Spleen (tissue), 13 donors: ENCODE measurements at places on chromosomes 5 and 9. TPM values are rescaled to one million over a fixed set of nuclear protein-coding genes. Genes with fewer than 3 reads are reported as not detected.
A peak's percentile ranks its signal among the peaks of the same experiment; 100 is the strongest.

The LHFPL2 gene
- 9.0 TPM for total RNA-seq

DNA sequence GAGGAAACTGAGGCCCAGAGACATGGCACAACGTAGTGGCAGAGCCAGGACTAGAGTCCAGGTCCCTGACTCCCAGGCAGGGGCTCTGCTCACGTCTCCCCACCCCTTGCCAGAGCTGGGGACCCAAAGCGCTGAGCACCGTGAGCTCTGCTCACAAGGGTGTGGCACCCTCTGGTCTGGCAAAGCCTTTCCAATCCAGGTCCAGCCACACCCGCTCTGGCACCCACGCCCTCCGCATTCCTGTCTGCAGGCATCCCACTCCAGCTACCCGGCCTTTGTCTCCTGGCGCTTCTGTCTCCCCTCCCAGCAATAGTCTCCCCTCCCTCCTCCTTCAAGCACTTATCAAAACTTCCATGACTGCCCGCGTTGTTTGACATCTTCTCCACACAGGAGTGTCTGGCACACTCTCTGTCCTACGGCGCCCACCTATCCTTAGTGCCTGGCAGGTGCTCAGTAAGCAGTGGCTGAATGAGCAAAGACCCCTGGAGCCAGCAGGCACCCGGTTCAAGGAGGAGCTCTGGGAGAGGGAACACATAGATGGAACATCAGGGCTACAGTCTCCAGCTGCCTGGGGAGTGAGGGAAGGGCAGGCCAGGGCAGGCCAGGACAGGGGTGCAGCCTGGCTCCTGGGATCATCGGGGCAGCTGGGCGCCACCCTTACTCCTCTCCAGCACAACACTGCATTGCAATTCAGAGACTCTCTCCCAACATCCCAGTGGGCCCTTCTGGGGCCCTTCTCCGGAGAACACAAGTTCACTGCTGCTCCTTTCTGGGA is 12.0 kb downstream of the HIGD2A start:
- DNase-seq, result peak; percentile 55

GRCh38 chr9:129336601-129337331 is 158.7 kb upstream of the IER5L start:
- peak; percentile 87 for DNase-seq

DNA sequence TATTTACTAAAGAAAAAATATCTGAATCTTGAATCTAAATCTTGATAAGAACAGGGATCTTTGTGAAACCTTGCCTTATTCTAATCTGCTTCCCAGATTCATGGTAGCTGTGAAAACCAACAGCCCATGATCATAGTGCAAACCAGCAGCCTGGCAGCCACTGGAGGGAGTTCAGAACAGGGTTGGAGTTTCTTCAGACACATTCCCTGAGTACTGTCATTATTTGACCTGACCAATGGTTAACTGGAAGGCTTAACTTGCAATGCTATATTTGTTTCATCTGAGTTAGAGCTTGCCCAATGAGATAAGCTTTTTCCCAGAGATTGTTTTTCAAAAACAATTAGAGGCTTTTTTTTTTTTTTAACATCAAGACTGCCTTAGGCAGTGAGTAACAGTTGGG is 47.8 kb downstream of the LOX start:
- no peak for DNase-seq

The ANXA2R gene
- total RNA-seq, result 13.6 TPM

DNA sequence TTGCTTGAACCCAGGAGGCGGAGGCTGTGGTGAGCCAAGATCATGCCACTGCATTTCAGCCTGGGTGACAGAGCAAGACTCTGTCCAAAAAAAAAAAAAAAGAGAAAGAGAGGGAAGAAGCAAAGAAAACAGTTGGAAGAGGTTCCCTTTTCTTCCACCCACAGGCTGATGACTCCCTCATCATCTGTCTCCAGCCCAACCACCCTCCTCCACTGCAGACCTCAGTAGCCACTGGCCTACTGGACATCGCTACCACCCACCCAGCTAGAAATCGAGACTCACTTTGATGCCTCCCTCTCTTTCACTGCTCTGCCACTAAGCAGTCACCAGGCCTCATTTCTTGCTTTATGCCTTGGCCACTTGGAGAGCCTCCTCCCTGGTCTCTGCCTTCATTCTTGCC is 71.2 kb downstream of the NIPSNAP3B start:
- no peak for DNase-seq

GRCh38 chr9:19554529-19554928 is 145.7 kb downstream of the ACER2 start:
- no peak for DNase-seq

DNA sequence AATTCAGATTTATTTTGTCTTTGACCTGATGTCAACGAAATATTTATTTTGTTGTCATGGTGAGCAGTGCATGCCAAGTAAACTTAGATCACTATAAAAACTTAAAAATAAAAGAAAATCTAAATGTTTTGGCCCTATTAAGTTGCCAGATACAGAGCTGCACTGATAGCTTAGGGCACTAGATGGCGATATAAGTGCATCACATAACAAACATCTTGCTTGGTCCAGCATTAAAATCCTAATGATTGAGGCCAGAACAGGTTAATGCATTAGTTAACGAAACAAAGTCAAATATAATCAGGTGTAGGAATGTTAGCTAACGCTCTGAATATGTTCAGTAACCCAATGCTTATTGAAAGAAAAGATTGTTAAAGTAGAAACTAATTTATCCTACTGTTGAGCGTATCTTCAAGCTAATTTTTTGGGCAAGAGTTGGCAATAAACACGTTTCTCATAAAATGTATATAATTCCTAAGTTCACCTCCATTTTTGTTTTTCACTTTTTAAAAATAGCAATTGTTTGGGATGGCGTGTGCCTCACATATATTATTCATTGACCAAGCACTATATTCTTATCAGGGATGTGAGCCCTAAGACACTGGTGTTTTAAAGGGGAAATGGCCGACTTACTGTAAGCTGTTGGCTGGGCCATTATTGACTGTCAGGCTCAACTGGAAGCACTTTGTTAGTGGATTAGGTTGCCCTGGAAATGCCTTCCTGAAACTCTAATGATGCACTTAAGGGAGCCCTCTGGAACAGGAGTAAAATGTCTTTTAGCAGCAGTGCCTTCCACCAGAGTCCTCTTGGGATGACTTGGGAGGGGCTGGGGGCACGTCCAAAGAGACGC is 33.3 kb downstream of the KCTD16 start:
- no peak for DNase-seq

DNA sequence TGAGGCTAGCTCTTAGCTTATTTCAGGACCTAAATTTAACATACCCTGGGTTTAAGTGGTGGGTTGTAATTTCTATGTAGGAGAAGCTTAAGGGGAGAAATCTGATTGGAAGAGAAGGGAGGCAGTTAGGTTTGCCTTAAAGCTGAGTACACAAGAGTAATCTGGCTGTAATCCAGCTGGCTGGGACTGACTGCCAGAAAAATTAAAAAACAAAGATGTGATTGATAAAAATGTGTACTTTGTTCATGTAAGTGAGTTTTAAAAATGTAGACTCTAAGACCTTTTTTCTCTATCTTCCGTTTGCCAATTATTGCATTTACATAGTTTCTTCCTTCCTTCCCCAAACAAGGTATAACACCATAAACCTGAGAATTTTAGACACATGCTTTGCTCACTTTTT is 17.5 kb upstream of the MSMP start:
- DNase-seq, result no peak

DNA sequence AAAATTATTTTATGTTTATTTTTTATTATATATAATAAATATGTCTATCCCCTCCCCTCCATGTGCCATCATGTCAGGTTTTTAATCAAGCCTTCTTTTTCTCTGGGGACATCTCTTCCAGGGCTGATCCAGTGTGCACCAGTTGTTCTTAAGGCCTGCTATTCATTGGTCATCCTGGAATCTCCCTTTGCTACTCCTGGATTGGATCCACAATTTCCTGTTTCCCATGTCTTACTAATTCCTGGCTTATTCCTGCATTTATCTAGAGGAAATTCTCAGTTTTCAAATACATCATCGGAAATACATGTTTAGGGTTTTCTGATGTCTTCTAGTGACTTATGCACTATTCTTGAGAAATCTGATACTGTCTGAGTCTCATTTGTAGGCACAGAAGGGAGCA is 56.8 kb downstream of the ANGPTL2 start:
- no peak for DNase-seq

DNA sequence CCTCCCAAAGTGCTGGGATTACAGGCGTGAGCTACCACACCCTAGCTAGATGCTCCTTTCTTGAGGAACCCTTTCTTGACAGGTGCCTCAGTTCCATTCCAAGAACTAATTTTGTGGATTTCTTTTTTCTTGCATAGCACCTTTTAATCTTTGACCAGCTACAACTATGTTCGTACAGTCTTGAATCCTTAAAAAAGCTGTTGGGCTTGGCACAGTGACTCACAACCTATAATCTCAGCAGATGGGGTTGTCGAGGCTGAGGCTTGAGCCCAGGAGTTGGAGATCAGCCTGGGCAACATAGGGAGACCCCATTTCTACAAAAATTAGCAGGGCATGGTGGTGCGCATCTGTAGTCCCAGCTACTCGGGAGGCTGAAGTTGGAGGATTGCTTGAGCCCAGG is 1.3 kb upstream of the ZER1 start:
- no peak for DNase-seq

DNA sequence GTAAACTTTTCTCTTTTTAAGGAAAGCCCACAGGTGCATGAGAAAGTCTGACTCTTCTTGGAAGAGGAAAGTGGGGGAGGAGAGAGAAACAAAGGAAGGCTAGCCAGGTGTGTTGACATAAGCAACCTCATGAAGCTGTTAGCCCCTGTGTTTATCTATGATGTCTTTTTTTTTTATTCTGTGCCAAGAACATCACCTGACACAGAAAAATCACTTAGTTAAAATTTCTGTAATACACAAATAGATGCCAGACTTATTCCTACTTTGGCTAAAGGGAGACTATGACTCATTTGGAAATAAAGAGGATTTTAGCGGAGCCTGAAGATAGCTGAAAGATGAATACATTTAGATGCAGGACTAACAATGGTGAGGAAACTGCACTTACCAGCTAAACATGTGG is 58.3 kb downstream of the BAAT start:
- DNase-seq, result no peak

GRCh38 chr5:33848554-33848953 is 43.2 kb downstream of the ADAMTS12 start:
- DNase-seq, result no peak

The ANKRD31 gene
- 0.17 TPM for total RNA-seq

GRCh38 chr9:112367465-112367864 is 12.4 kb upstream of the HSDL2 start:
- no peak for DNase-seq

The PLAC8L1 gene
- total RNA-seq, result not detected

DNA sequence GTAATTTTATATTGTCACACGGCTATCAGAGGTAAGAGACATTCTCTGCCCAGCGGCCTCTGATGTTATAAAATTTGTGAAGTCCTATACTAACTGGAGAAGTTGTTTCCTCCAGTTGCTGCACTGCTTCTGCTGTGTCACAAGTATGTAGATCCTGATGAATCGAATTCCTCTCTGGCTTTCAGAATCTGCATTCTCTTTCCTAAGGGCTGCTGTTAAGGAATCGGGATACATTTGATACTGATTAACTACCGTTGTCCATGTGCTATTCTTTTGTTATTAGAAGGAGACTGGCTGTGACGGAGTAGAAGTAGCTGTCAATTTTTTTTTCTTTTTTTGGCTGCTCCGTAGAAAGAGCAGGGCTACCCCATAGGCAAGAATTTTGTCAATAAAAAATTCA is 81.7 kb upstream of the LRRC70 start:
- DNase-seq, result no peak

The CEP72 gene
- total RNA-seq, result 9.3 TPM

DNA sequence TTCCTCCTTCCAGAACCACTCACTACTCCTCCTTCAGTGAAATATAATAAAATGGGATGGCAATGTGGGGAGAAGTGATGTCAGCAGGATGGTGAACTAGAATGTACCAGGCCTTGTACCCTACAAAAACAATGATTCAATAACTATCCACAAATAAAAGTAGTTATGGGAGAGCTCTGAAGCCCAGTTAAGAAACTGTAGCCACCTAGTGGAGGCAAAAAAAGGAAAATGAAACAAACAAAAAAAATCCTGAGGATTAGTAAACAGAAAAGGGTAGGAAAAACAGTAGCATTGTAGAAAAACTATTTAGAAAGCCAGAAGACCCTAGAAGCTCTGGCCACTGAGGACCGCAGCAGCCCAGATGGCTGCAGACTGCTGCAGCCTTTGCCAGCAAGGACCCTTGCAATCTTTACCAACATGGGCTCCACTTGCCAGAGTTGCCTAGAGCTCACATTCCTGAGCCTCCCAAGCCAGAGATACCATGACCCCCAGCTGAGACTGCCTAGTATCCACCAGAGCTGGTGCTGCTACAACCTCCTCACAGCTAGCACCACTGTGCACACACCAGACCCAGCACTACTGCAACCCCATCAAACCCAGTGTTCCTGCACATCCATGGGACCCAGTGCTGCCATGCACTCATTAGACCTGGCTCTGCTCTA is 259.7 kb upstream of the MSX2 start:
- no peak for DNase-seq

DNA sequence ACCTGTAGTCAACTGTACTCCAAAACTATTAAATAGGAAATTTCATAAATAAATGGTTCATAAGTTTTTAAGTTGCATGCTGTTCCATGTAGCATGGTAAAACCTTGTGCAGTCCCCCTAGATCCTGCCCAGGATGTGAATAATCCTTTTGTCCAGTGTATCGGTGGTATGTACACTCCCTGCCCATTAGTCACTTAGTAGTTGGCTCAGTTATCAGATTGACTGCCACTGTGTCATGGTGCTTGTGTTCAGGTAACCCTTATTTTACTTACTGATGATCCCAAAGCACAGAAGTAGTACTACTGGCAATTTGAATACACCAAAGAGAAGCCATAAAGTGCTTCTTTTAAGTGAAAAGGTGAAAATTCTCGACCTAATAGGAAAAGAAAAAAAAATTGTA is 134.2 kb downstream of the RNF180 start:
- DNase-seq, result no peak

The ADAMTS12 gene
- total RNA-seq, result 1.4 TPM

- no peak for DNase-seq
Measured at GRCh38 chr5:175378444-175379028, 65.4 kb downstream of the DRD1 start.

The BRD3 gene
- 31.3 TPM for total RNA-seq

DNA sequence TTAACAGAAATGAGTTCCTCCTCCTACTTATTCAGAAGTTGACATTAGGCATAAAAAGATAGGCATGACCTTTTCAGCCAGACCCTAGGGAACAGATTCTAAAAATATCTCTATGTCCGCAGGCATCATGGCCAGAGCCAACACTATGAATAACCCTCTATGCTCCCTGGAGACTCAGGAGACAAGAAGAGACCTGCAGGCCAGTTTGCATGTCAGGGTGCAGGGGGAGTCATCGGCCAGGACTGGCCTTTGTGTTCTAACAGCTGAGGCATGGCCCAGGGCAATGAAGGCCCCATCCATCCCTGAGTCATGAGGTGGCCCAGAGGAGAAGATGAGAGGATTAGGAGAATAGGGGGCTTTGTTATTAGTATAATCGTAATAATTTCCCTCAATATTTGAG is 93.8 kb downstream of the TMEM215 start:
- DNase-seq, result no peak

The TAF11L5 gene
- not detected for total RNA-seq

- no peak for DNase-seq
Measured at GRCh38 chr5:159512064-159512463, 181.8 kb upstream of the IL12B start.
